Anterior cingulate cortex (tissue), 58 donors: ENCODE measurements at places on chromosomes 2 and 18.
A peak's percentile ranks its signal among the peaks of the same experiment; 100 is the strongest.

- no peak for DNase-seq
Measured at GRCh38 chr2:56208380-56208779, 24.6 kb downstream of the CCDC85A start.

DNA sequence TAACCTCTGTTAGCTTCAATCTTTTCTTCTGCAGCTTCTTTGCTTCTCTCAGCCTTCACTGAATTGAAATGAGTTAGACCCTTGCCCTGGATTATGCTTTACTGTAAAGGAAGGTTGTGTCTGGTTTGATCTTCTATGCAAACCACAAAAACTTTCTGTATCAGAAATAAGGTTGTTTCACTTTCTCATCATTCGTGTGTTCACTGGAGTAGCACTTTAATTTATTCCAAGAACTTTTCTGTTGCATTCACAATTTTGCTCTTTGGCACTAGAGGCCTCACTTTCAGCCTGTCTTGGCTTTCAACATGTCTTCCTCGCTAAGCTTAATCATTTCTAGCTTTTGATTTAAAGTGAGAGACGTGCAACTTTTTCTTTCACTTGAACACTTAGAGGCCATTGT is 365.3 kb downstream of the TDRD15 start:
- DNase-seq = no peak

- no peak for DNase-seq
Measured at GRCh38 chr2:99389371-99389770, 52.2 kb downstream of the EIF5B start.

DNA sequence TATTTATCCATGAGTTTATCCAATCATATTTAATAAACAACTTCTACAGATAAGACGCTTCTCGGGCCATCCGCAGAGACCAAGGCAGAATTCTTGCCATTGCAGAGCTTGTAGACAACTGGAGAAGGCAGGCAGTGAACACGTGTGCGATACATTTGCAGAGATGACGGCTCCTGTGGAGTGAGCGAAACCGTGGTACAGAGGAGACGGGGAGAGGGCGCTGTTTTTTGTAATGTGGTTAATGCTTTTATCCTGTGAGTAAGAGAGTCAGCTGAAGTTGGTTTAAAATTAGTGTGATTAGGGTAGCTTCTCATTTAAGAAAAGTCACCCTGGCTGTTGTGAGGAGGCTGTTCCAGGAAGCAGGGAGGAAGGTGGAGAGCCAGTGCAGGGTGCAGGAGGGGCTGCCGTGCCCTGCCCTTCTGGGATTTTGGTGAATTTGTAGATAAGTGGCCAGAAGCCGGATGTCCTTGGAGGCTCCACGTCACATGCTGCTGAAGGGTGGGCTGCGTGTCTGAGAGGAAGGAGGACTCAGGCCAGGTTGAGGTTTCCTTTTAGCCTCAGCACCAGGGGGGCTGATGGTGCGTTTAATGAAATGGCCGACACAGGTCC is 151.4 kb downstream of the SNTG2 start:
- no peak for DNase-seq

- no peak for DNase-seq
Measured at GRCh38 chr2:137943678-137944347, 20.5 kb upstream of the HNMT start.

GRCh38 chr2:73825408-73825807 is 3.4 kb upstream of the STAMBP start:
- no peak for DNase-seq

GRCh38 chr18:50947899-50948298 is 19.9 kb upstream of the ELAC1 start:
- no peak for DNase-seq

GRCh38 chr2:187404431-187405110 is 43.5 kb downstream of the CALCRL start:
- DNase-seq = no peak

- DNase-seq = no peak
Measured at GRCh38 chr2:96873651-96874096, 3.8 kb upstream of the SEMA4C start.

DNA sequence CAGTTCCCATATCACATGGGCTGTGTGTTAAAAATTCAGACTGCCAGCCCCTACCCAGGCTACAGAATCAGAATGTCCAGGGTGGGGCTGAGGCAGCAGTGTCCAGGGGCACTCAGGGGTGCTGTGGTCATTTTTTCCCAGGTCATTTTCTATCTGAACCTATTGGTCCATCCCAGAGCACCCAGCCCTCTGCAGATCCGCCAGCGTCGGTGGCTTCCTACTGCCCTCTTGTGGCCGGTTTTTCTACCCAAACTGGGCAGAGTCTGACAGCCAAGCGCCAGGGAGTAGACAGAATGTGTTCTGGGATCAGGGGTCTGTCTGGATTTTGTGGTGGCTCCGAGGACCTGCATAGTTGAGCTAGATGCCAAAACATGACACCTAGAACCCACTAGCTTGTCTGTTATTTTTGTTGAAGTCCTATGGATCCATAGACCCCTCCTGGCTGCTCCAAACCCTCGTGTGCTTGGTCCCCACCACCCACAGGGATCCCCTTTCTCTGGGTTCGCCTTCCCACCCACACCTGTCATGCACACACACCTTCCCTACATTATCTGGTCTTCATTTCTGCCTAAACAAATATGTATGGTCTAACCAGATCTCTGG is 34.1 kb upstream of the RMDN2 start:
- DNase-seq = peak; percentile 57

GRCh38 chr18:32422978-32423740 is 47.5 kb downstream of the GAREM1 start:
- DNase-seq = no peak

DNA sequence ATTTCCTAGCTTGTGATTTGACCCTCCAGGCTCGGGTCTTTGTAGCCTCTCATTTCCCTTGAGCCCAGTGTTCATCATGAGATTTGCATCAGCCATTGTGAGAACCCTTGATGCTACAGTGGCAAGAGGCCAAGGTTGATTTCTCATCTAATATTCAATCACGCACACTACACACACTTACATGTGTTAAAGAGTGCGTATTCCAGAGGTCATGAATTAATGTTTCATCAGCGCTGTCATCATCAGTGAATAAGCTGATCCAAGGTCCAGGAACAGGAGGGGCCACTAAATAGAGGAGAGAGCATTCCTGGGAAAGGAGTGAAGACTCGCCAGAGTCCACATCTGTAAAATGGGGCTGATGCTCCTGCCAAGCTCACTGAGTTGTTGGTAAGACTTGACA is 276.1 kb upstream of the SIX2 start:
- DNase-seq = no peak

- DNase-seq = no peak
Measured at GRCh38 chr2:120503793-120504571, 158.0 kb downstream of the INHBB start.

DNA sequence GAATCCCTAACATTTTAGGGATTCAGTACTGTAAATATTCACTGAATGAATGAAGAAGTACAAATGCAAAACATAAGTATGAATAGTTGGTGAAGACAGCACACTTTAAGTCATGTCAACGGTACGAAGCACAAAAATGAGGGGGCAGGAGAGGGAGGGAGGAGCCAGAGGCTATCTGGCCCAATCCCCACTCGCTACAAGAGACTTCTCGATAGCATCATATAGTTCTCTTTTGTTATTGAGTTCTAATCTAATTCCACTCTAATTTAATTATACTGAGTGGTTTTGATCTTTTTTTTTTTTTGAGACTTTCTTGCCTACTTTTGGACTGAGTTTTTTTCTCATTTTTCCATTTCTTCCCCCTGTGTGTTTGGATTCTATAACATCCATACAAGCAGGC is 152.2 kb upstream of the REV1 start:
- no peak for DNase-seq

DNA sequence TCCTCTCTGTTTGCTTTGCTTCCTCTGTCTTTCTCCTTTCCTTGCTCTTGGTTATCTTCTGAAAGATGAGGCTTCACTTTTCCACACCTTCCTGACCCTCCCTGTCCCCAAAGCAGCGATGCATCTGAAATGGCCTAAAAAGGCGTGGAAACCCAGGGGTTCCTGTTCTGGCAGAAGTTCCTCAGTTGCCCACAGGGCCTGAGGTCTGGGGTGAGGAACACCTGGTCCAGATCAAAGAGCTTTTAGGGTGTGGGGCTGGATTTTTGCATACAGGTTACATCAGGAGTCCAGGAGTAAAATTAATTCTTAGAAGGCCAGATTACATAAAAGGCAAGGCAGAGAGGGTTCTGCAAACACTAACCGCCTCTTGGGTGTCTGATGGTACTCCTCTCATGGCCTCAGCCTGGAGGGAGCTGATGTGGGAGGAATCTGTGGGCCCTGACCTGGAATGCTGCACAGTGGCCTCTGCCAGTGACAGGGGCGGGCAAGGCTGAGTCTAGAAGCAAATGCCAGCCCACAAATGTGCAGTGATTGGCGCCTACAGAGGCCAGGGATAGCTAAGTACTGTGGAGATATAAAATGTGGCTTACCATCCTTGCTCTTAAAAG is 41.8 kb downstream of the INPP4A start:
- no peak for DNase-seq

DNA sequence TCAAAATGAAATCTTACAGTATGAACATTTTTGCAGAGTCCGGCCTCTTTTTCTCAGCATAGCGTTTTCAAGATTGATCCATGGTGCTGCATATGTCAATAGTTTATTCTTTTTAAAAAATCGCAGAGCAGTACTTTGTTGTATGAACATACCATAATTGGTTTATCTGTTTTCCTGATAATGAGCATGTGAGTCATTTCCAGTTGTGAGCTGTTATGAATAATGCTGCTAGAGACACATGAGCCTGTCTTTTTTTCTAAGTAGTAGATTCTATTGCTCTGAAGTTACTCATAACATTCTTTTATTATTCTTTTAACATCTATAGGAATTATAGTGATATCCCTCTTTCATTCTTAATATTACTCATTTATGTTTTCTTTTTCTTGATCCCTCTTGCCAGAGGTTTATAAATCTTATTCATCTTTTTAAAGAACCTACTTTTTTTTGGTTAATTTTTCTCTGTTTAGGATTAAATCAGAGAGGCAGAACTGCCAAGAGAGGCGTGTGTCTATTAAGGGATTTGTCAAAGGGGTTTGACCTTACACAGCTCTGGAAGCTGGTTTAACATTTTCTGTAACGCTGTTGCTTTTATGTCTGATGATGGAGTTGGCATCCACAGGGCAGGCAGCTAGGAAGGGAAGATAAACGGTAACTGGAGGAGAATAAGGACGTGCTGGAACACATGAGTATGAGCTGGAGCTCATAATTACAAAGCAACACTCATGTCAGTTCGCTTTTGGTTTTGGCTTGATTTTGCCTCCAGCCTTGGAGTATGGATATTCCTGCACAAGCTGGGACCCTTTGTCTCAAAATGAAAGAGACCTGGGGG is 47.4 kb downstream of the MGAT5 start:
- DNase-seq = no peak

DNA sequence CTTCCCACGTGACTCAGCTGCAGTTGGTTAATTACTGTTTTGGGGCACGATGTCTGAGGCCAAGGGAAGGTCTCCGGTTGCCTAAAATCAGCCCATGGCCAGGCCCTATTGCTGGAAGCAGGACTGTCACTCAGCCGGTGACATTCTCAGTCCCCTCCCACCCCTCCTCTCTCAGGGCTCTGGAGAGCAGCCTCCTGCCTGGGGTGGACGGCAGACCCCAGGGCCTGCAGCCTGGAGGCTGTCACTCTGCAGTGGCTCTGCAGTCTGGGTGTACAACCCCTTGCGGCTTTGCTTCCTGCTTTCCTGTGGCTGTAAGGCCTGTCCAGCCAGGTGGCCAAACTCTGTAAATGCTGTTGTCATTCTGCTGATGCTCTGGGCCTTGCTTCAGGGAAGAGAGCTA is 32.8 kb downstream of the ZBTB7C start:
- no peak for DNase-seq

DNA sequence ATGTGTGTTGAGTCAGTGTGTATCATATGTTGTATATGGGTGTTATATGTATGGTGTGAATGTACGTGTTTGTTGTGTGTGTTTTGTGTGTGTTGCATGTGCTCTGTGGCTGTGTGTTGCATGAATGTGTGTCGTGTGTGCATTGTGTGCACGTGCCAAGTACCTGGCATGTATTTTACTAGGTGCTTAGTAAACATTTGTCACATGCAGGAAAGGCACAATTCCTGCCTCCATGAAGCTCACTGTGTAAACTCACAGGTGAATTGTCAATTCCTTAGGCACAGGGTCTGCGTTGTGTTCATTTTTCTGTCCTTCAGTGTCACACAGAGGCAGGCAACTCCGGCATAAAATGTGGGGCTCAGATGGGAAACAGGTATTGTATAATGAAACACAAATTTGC is 22.3 kb upstream of the IL1R1 start:
- DNase-seq = no peak

DNA sequence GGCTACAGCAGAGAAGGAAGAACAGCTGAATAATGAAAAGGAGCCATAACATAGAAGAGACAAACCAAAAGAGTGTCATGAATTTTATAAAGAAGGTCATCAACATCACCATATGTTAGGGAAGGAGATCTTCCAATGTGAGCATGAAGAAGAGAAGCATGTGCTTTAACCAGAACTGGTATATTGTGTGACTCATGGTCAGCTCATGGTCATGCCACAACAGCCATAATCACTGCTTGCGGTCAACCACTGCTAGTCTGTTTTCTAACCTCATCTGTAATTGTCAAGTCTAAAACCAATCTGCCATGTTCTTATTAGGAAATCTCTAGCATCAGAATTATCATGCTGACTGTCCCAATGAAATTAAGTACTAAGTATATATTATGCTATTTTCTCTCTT is 204.1 kb upstream of the VRK2 start:
- DNase-seq = no peak

GRCh38 chr2:5290900-5291546 is 401.2 kb upstream of the SOX11 start:
- DNase-seq = no peak

- DNase-seq = no peak
Measured at GRCh38 chr2:64819774-64820688, 166.3 kb upstream of the SERTAD2 start.

GRCh38 chr2:239695728-239696240 is 295.0 kb upstream of the HDAC4 start:
- DNase-seq = no peak

DNA sequence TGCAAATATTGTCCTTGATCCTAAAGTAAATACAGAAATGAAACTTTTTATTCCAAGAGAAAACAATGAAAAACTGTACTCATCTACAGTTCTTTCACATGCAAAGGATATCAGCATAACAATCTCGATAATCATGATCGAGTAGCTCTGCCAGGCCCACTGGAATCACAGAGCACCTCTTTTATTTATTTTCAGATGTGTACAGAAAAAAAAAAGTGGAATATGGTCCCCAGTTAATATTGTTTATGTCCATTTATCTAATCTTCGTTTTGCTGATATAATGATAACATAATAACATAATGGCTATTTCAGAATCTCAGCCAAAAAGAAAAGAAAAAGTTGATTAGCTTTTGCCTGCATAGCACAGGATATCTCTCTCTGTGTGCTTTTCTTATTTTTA is 6.5 kb downstream of the ZNF385B start:
- DNase-seq = no peak

GRCh38 chr2:115596659-115597375 is 1154.4 kb downstream of the DPP10 start:
- DNase-seq = no peak

GRCh38 chr2:77713412-77713811 is 191.2 kb upstream of the LRRTM4 start:
- DNase-seq = no peak
